Stimulated activated CD8-positive, alpha-beta memory T cell treated with anti-CD3 and anti-CD28 coated beads, Interleukin-15, amount 100 ng/mL, for 48 hours (primary cell): ENCODE measurements at places on chromosomes 12 and 14.

- no peak for DNase-seq
Measured at GRCh38 chr12:106301241-106301610, 1.3 kb upstream of the TCP11L2 start.

GRCh38 chr12:97601934-97602720, 139.5 kb downstream of the RMST start:
- no peak for DNase-seq

DNA sequence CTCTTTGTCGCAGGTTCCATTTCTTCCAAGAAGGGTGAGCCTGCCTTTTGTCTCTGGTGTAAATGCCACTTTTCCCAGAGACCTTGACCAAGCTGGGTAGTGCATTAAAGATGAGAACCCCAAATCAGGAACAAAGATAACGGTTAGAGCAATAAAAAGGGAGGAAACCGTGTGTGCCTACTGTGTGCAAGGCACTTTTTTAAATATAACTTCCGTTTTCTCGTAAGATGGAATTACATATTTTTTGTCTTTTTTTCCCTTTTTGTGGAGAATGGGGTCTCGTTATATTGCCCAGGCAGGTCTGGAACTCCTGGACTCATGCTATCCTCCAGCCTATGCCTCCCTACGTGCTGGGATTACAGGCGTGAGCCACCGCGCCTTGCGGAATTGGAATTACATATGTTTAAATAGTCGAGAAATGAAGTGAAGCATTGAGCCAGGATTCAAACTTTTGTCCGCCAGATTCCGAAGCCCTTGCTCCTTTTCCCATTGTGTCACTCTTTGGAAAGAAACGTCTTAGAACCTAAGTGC, 506 bp upstream of the NABP2 start:
- no peak for DNase-seq

- DNase-seq, result no peak
Measured at GRCh38 chr14:96102081-96102856, 63.1 kb downstream of the C14orf132 start.

DNA sequence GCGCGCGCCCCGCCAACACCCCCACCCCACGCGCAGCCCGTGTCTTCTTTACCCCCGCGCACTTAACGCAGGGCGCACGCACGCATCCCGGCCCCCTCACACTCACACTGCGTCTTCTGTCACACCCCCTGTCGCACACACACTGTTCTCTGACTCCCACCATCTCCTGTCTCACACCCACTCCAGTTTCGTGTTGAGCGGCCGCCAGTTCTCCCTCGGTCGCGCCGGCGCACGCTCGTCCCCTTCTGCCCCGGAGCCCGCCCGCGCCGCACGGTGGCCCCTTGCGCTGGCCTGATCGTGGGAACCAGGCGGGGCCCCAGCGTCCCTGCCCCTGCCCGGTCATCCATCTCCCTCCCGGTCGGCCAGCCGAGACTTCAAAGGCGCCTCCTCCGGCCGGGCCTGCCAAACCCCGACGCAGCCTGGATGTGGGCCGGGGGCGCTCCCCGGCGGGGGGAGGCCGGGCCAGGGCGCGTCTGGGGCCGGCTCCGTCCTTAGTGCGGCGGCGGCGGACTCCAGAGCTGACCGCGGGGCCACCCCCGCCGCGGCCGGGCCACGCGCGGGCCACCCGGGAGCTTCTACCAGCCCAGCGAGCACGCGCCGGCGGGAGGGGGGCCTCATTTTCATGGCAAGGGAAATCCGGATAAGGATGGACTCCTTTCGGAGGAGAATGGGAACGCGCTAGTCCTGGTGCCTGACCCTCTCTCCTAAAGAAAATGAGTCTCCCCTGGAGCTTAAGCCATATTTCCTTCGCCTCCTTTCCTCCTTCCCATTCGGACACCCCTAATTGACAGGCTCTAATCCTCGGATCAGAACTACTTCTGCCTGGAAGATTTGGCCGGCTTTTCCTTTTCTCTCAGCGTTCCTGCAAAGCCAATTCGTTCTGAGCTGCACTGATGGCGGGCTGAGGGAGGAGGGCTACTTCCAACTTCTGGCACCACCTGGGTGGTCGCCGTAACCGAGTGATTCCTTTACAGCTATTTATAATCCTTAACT, 82.0 kb upstream of the HMGA2 start:
- DNase-seq, result no peak
